ENCODE measurements at places on chromosomes 16 and 17.

DNA sequence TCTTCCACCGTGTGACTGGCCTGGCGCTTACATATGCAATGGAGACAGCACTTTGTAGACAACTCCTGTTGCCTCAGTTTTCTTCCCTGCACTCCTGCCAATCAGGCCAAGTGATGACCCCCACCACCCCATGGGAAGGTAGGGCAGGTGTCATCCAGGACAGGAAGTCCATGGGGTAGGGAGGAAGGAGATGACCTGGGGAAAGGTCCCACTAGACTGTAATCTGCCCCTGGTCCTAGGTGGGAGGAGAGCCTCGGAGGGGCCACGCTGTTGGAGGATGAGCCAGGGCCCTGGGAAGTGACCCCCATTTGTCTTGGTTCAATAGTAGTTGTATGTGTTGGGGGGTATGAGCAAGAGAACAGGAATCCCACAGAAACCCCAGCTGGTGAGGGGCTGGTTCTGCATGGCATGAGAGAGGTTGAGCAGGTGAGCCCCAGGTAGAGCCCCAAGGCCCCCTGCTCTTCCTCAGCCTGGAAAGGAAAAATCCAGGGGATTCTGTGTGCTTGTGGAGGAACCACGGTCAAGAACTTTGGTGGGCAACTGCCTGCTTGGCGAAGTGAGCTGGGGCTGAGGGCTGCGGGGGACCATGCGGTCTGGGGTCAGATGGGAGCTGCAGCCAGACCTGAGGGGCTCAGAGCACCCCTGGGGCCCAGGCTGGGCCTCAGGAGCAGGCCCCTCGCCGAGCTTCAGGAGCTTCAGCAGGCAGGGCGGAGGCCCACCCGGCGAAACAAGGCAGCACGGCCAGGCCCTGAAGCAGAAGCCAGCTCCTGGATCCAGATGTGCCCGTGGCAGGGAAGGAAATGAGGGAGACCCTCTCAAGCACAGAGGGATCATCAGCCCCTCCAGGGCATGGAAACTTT is 50.7 kb downstream of the NT5M start:
- DNase-seq: no peak

GRCh38 chr17:45138911-45139532 is 3.5 kb downstream of the ACBD4 start:
- DNase-seq: no peak

GRCh38 chr16:80743273-80743672 is 61.1 kb downstream of the CDYL2 start:
- DNase-seq: no peak

DNA sequence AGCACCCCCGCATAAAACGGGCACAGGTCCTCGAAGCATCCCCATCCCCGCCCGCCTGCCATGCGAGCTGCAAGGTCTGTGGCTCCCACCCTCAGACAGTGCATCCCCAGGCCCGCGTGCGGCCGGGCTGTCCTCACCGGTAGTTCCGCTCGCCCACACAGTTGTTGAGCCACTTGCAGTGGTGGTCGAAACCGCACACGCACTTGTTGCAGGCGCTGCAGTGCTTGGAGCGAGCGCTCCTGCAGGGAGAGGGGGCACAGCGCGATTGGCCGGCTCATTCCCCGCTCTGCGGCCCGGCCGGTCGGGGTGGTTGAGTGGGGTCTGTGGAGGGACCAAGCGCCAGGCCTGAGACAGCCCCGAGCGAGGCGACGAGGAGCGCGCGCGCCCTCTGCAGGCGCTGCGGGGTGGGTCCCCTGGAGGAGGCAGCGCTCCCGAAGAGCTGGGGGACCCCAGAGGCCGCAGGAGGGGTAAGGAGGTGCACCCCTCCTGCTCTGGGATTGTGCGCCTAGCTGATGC is 6.0 kb upstream of the TPPP3 start:
- DNase-seq: no peak

DNA sequence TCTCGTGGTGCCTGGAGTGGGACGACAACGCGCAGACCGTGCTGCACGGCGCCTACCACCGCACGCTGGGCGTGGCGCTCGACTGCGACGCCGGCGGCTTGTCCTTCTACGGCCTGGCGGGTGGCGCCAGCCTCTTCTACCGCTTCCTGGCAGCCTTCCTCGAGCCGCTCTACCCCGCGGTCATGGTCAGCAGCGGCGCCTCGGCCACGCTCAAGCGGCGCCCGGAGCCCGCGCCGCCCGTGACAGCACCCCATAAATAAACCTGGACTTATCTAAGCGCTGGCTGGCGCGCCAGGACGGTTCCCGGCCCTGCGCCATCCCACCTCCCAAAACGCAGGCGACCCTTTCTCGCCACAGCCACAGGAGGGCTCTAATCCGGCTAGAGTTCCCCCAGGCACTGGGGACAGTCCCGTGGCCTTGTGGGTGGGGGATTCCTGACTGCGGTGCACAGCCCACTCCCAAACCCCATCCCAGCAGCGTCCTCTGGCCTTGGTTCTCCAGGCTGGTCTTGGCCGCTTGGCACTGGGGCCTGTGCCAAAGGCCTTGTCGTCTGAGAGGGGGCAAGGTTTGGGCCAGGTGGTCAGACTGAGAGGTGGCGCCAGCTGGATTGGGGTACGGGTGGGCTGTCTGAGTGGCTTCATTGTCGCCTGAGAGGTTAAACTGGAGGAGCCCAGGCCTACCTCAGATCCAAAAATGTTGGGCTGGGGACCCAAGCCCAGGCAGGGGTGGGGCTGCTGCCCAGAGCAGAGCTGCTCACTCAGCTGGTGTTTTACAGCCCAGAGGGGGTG is 10.1 kb upstream of the SLC16A5 start:
- DNase-seq: no peak

DNA sequence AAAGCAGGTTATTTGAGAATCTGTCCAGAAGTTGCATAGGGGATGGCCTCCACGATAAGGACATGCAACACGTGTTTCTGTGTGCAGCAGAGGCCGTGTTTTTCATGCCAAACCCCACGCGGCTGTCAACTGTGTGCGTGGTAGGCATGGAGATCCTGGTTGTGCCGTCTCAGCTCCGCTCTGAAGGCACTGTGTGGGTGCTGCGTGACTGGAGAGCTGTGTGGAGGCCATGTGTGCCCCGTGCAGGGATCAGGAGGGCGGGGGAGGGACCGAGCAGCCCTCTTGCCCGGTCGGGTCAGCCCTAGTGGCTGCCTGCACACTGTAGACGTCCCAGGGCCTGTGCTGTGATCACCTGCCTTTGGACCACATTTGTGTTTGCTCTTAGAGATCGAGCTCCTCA is 74.5 kb downstream of the SEC14L1 start:
- DNase-seq: no peak

GRCh38 chr16:10972819-10973464 is 28.6 kb downstream of the CLEC16A start:
- DNase-seq: no peak

All from COR-L47 (cell line).